ENCODE measurements at places on chromosomes 4 and X.

GRCh38 chr4:148061141-148061481 lies 329.2 kb downstream of the ARHGAP10 start:
- no peak for DNase-seq

- DNase-seq: no peak
Measured at GRCh38 chrX:100905620-100906019, 23.1 kb downstream of the XKRX start.

DNA sequence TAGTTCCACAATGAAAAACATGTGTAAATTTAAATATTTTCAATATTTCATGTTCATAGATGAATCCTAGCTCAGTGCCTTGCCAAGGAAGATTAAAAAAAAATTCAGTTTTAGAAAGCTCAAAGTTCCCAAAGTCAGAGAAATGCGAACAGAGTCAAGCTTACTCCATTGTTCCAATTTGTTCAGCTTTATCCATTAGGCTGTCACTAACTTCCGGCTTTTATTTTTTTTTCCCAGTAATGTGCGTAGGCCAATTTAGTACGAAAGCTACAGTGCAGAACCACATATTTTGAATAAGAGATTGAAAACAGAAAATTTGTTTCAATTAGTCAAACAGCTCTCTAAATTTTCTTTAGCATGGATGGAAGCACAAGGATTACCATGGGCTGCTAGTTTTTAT lies 23.1 kb upstream of the KLHL2 start:
- no peak for DNase-seq

DNA sequence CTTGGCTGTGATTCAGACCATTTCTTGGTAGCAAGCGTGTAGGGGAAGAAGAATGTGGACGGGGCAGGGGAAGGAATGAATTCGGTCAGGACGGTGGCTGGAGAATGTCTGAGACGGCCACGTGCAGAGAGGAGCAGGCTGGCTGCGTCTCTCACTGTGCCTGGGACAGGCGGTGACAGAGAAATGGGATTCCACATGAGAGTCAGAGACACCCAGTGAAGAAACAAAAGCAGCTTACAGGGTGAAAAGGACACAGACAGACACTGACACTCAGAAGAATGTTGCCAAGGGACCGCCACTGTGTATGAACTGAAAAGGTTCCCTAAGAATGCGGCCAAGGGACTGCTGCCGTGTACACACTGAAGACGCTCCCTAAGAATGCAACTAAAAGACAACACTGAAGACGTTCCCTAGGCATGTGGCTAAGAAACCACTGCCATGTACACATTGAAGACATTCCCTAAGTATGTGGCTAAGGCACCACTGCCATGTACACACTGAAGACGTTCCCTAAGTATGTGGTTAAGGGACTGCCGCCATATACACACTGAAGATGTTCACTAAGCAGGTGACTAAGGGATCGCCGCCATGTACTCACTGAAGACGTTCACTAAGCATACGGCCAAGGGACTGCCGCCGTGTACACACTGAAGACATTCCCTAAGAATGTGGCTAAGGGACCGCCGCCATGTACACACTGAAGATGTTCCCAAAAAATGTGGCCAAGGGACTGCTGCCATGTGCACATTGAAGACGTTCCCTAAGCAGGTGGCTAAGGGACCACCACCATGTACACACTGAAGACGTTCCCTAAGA lies 49.1 kb downstream of the DHRSX start:
- DNase-seq: no peak

DNA sequence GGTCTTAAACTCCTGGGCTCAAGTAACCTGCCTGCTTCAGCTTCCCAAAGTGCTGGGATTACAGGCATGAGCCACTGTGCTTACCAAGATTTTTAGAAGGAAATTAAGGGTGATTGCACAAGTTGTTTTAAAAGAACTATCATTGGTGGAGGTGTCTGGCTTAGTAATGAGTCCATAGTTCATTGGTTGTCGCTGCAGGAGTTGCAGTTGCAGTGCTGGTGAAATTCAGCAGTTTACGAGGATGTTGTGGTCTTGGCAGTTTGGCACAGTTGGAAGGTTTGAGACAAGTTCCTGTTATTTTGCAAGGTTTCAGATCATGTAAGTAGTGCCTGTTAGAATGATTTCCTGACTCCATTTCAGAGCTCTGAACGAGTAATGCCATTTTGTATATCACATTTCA lies 48.1 kb downstream of the RAB40AL start:
- no peak for DNase-seq

DNA sequence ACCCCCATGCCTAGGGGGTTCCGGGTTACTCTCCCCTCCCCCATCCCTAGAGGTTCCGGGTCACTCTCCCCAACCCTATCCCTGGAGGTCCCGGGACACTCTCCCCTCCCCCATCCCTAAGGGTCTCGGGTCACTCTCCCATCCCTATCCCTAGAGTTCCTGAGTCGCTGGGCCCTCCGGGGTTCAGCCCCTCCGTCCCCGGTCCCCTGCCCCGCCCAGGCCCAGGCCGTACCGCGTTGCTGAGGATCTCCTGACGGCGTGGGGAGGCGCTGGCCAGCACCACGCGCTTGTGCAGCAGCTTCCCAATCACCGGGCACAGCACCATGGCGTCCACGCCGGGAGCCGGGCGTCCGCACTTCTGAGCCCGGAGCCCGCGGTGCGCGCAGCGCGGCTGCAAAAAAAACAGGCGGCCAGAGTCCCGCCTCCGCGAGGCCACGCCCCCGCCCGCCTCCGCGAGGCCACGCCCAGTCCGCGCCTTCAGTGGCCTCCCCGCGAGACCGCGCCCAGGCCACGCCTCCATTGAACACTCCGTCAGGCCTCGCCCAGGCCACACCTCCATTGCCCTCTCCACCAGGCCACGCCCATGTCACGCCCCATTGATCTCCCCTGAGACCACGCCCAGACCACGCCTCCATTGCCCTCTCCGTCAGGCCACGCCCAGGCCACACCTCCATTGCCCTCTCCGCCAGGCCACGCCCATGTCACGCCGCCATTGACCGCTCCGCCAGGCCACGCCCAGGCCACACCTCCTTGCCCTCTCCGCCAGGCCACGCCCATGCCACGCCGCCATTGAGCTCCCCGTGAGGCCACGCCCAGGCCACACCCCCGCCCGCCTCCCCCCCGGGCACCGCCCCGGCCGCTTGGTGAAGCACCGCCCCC lies at the start of gene ASMTL:
ASMTL (minus strand) TSS at position 394 of the 879 bp plus-strand sequence; CDS start at position 325, 69 bp downstream.
- no peak for DNase-seq

- DNase-seq: no peak
Measured at GRCh38 chr4:173426064-173426463, 27.1 kb upstream of the SCRG1 start.

DNA sequence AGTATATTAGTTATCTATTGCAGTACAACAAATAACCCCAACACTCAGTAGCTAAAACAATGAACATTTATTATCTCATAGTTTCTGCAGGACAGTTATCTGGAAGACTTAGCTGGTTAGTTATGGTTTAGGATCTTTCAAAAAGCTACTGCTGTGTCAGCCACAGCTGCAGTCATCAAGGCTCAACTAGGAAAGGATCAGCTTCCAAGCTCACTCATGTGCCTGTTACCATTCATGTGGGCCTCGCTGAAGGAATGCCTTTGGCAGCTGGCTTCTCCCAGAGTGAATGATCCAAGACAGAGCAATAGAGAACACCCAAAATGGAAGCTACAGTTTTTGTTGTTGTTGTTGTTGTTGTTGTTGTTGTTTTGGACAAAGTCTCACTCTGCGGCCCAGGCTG lies 13.5 kb upstream of the PRSS48 start:
- no peak for DNase-seq

DNA sequence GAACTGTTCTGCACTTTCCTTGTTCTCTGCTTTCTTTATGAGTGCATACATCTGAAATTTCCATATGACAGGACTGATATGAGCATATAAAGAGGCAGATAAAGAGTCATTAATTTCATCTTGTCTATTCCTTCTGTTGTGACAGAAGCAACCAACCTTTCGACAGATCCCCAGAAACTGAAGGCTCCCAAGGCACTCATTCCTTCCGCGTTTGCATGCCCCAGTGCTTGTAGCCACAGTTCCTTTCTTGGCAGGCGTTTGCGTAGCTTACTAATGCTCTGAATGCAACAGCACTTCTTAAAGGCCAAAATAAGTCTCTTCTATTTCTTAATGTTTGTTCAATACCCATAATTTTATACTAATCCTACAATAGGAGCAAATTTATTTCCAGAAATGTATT lies 94.0 kb upstream of the TBL1X start:
- no peak for DNase-seq

DNA sequence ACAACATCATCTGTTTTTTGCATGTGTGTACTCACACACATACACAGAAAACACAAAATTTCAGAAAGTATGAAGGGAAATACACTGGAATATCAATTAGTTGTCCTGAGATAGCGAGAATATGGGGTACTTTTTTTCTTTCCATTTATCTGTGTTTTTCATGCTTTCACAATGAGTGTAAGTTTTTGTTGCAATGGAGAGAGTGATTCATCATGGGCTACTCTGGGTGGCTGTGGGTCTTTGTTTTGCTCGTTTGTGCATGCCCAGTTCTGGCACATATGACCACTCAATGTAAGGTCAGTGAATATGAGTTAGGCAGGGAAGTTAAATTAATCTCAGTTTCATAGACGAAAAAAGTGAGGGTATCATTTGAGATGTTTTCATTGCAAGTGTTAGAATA lies 26.9 kb downstream of the XK start:
- DNase-seq: no peak

DNA sequence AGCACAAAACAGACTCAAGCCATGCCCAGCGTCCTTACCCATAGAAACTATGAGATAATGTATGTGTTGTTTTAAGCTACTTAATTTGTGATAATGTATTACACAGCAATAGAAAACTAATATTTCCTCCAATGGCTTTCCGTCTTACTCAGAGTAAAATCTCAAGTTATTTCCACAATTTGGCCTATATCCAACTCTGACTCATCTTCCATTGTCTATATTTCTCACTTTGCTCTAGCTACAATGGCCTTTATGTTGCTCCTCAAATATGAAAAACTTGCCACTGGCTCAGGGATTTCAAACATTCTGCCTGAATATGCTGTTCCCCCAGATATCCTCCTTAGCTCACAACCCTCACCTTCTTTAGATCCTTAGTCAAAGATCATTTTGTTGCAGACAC lies 31.6 kb downstream of the IQCM start:
- DNase-seq: no peak

DNA sequence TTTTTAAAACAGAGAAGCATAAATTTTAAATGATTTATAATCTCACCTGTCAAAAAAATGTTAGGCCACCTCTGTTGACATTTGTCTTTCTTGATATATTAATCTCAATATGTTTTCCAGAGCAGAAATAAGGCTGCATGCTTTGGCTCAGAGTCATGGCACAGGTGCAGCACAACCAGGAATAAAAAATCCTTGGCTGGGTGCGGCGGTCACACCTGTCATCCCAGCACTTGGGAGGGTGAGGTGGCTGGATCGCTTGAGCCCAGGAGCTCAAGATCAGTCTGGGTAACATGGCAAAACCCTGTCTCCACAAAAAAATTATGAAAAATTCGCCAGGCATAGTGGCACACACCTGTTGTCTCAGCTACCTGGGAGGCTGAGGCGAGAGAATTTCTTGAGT lies 18.1 kb downstream of the CPLX1 start:
- DNase-seq: no peak

DNA sequence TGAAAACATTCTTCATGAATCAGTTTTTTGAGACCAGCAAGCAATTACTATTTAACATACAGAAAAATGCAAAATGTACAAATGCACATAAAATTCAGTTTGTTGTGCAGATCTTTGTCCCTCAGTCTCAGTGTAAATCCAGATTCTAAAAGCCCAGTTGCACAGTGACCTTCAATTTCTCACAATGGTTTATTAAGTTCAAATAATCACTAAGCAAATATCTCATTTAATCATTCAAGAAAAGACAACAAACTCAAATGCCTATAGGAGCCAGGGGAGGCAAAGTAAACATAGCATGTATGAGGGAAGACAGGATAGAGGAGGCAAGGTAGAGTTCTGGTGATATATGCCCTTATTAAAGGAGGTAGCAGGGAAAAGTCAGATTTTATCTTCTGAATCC lies 82.8 kb downstream of the PPP3CA start:
- DNase-seq: no peak

DNA sequence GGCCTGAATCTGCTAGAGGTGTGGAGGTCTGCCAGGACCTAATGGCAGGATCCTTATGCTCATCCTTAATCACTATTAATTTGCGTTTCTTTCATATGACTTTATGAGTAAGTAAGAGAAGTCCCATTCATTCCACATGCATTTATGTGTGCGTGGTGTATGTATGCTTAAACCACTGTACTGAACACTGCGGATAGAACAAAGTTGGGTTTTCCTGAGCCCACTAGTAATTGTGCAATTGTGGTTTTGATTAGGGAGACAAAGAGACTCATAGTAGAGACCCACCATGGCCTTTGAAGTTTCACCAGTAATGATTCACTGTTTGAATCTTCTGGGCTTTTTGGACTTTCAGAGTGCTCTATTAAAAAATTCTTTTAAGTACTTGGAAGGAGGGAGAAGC lies 498.5 kb upstream of the DIPK2B start:
- no peak for DNase-seq

DNA sequence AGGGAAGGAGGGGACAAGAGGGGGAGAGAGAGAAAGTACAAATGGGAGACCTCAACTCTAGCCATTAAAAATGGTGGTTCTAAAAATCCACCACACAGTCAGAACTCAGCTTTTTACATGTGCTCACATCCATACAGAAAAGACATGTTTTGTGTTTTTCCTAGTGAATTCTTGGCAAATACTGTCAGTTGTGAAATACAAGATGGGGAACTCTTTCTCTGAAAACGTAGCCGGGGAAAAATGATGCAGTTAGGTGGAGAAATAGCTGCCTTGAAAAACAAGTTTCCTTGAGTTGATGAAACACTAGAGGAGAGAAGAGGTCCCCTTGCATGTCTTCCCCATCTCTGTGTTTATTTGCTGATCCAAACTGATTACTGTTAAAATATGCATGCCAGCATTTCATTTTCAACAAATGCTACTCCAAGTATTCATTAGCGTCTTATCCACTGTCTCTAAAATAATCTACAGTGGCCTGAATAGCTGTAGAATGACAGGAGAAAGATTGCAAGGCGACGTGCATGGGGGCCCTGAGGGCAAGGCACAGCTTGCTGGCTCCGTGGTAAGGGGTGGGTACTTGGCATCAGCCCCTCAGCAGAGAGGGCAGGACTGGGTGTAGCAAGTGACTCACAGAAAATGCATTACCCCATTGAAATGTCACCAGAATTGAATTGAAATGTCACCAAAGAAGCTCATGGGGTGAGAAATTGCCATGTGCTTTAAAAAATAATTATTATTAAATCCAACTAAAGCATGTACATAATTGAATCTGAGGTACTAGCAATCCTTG lies 48.1 kb upstream of the TBL1X start:
- DNase-seq: no peak
